Fibroblast of skin of right biceps (primary cell): ENCODE measurements at places on chromosomes 2 and 18.

DNA sequence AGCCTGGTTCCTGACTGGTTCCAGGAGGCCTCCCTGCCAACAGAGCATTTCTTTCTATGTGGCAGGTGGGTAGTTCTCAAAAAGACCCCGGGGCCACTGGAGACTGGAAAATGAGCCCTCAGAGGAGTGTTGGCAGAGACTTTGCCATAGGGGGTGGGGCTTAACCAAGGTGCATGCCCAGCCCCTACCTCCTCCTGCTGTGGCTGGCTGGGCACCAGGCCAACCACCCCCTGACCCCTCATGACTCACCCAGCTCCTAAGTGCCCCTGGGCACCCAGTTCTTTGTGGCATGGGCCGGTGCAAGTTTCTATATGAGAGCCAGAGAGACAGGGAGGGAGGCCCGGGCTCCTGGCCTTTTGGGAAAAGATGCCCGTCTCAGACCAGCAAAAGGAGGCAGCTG lies 98.2 kb upstream of the SMAD2 start:
- no peak for DNase-seq

GRCh38 chr2:14706201-14706600 lies 73.7 kb downstream of the LRATD1 start:
- peak; percentile 7 for DNase-seq

GRCh38 chr18:30342675-30343074 lies 699.9 kb downstream of the DSC3 start:
- DNase-seq: no peak

DNA sequence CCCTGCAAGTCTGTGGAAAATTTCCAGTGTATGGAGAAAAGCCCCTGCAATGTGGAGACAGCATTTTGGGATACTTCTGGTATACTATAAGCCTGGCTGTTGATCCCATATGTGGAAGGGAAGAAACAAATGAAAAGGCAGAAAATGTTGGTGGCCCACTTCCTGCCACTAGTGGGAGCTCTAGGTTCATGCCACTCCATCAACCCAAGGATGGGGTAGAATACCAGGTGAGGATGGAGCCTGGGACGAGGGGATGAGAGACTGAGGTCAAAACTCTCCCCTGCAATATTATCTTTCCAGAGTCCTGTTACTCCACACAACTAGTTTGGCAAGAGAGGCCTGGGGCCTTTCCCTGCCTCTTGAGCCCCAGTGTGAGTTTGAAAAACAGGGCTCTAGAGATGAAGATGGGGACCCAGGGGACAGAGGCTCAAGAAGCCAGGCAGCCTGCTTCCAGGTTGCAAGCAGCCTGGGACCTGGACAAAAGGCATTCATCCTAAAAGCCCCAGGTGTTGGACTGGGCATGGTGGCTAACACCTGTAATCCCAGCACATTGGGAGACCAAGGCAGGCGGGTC lies 31.9 kb downstream of the BMP10 start:
- no peak for DNase-seq

- peak; percentile 25 for DNase-seq
Observed at GRCh38 chr2:151437630-151438029, 27.9 kb downstream of the RIF1 start.

DNA sequence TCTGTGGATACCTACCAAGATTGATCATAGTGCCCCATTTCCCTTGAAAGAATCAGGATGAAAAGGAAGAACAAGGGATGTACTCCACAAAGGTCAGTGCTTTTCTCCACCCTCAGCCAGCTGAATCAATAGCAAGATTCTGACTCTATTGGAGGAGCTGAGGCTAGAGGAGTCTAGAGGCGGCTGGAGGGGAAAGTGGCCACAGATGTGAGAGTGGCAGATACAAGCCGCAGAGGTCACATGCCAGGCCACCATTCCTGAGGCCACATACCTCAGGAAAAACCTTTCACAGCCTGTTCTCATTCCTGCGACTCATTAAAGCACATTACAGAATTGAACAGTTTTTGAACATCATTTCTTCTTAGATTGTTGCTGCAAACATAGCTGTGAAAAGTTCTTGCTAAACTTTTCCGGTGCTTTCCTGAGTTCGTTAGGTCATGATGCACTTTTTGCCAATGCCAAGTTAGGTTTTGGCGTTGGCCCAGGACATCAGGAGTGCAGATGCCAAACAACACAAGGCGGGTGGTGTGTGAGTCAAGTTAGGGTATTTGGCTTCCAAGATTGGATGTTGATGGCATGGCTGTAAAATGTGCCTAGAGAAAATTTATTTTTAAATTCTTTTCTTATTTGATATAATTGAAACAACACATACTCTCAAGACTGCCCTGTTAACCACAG lies 160.7 kb upstream of the SP5 start:
- DNase-seq: peak; percentile 72

DNA sequence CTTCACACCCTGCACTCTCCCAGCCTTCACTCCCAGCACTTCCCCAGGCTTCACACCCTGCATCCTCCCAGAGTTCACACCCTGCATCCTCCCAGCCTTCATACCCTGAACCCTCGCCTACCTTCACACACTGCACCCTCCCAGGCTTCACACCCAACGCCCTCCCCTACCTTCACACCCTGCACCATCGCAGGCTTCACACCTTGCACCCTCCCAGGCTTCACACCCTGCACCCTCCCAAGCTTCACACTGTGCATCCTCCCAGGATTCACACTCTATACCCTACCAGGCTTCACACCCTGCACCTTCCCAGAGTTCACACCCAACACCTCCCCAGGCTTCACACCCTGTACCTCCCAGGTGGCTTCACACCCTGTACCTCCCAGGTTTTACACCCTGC lies 448.7 kb upstream of the MYT1L start:
- no peak for DNase-seq

DNA sequence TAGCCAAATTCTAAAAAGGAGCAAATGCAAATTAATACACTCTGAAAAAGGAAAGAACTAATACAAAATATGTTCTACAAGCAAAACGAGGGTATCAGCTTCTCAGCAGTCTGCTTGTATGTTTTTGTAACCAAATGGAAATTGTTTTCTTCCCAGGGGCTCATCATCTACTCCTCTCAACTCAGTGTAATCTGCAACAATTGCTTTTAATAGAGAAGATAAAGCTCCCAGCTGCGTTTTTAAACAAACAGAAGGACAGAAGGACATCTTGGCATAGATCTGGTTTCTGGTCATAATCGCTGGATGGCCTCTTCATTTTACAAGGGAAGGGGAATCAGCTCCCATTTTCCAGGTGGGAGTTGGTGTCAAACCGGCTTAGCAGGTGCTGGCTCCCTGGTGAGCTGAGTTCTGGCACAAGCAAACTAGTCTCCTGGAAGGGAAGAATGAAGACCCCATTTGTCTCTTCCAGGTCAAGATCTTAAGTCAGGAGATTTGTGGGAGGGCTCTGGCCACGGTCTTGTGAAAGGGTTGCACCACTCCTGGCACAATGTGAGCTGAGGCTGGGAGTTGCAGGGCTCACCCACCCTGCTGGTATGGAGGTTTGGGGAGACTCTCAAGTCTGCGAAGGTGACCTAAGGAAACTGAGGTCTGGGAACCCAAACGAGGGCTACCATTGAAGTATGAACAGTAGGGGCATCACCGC lies 41.6 kb downstream of the NPPC start:
- no peak for DNase-seq

DNA sequence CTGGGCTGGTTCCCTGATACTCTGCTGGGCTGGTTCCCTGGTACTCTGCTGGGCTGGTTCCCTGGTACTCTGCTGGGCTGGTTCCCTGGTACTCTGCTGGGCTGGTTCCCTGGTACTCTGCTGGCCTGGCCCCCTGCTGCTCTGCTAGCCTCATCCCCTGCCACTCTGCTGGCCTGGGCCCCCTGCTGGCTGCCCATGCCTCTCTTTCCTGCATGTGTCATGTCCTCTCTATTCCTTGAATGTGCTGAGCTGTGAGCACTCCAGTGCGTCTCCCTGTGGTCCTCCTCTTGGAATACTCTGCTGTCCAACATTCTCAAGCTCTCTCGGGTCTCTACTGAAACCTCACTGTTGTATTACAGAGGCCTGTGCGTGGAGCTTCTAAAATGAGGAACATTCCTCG lies 216.3 kb downstream of the RNF144A start:
- DNase-seq: peak; percentile 39

DNA sequence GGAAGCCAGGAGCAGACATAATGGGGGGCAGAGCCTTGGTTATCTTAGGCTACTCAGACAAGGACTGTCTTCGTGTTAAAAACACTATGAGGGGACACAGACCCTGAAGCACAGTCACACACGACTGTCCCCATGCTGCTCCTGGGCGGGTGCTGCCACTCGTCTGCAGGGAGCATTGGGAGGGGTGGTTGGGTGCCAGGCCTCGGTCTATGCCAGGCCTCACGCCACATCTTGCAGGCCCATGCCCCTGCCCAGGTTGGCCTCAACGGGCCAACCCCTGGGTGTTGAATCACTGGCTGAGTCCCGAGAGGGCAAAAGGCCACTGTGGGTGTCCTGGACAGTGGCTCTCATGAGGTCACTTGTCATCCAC lies 97.9 kb downstream of the USP40 start:
- no peak for DNase-seq

DNA sequence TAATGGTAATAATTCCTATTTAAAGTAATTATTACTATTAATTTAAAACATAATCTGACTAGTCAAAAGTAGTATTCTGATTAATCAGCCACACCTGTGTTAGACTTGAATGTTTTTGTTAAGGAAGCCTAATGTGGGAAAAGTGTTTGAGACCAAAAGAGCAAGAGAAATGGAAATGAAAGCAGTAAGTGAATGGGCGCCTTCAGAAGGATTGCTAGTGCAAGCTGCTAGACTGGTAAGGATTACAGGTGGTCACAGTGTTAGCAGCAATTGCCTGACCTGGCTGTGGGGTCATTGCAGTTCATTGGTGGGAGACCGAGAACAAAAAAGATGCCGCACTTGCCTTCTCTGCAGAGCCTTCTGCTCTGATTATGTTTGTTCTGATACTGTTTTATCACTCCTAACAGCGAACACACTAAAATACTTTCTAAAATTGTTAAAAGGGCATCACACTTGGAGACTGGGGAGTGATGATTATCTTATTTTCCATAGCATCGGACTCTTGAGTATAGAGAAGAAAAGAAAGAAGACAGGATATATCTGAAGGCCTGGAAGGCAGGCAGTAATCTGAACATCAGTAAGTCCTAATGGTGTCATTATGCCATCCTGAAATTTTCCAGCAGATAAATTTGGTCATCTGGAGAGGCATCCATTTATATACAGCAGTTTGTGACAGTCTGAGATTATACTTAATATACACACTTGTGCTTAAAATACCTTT lies 5.8 kb downstream of the SOCS6 start:
- DNase-seq: no peak

DNA sequence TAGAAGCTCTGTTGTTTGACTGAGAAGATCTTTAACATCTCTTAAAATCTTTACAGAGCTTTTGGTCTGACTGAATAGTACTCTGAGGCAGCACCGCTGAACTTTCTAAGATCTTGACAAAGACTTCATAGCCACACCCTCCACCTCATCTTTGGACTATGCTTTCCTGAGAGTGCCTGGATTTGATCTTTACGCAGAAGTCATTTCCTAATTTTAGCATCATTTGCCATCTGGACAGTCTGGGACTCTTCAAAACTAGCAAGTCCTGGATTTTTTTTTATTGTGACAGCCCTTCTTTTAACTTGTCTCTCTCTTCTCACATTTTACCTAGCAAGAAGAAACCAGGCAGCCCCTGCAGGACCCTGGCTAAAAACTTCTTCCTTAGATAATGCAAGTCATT lies 188.8 kb downstream of the CTIF start:
- peak; percentile 31 for DNase-seq

DNA sequence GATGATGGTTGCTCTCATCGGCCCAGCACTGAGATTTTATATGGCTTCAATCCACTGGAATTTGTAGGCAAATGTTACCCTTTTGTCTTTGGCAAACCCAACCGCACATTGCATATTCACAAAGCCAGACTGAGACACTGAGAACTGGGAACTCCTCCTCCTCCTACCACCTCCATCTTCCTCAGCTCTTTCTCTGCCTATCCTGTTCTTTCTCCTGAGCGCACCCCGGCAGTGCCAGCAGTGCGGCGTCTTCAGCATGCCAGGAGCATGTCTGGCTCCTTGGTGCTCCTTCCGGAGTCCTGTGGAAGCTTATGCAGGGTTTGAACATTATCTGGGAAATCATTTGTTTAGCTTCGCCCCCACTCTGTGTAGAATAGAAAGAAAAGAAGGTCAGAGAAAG lies 50.8 kb downstream of the TRIB2 start:
- DNase-seq: no peak

GRCh38 chr2:232505856-232506255 lies 14.3 kb upstream of the PRSS56 start:
- DNase-seq: no peak

DNA sequence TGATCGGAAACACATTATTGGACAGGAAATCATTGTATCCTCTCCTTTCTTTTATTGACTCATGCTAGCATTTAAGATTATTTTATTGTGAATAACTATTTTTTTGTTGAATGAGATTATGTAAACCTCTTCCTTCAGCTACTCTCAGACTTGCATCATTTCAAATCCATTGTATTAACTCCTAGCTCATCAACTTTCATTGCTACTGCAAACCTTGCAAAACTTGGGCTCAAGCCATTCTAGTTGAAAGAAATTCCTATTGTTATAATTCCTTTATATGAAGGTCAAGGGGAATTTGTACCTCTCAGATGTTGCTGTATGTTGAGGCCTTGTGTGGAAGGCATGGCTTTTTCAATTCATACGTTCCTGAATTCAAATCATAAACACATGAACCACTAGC lies 1764.6 kb downstream of the SUCLG1 start:
- no peak for DNase-seq

DNA sequence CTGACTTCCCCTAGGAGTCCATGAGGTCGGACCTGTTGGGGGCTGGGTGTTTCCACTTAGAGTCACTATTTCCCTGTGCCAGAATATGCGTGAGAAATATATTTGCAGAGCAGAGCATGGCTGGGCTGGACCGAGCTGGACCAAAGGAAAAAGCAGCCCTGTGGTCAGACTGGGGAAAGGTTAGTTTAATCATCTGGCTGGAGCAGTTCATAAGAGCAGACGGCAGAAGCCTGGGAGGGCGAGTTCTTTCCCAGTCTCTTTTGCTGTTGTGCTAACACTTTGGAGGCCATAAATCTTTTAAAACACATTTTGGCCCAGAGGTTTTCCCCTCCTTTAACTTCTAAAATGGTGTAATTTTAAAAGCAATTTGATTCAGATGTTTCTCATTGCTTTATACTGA lies 66.5 kb downstream of the GLI2 start:
- DNase-seq: peak; percentile 36

GRCh38 chr2:147543056-147543455 lies 301.8 kb upstream of the ACVR2A start:
- peak; percentile 62 for DNase-seq

DNA sequence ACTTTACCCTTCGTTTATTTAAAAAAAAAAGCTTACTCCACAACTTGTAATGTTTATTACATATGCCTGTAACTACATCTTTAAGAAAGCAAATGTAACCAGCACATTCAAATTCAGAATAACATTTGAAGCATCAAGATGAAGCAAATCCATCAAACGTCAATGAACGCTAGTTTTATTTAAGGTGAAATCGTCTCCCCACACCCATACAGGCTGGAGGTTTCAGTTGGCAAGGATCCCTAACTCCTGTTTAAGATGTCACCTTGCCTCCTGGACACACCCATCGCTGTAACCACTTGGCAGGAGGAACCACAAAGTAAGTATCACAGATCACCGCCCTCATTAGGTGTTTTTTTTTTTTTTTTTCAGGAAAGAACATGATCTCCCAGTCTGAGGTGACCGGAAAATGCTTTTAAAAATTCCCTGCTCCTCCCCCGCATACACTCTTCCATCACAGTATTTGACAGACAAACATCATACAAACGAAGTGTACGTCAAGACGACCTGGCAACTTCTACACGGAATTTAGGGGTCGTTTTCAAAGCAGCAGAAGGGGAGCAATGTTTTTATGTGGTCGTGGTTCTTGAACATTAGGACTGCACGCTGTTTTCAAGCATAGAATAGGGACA lies 19.7 kb upstream of the STPG4 start:
- peak; percentile 51 for DNase-seq
